ENCODE measurements at places on chromosomes 7 and 10.
A peak's percentile ranks its signal among the peaks of the same experiment; 100 is the strongest.

GRCh38 chr7:135160098-135160857, 10.2 kb downstream of the CYREN start:
- no peak for DNase-seq

- DNase-seq, result no peak
These were observed 2.6 kb downstream of the PSMG3 start for GRCh38 chr7:1567049-1567771.

- DNase-seq, result peak; percentile 52
These were observed 29.0 kb upstream of the EBLN1 start for GRCh38 chr10:22246680-22247391.

GRCh38 chr10:76071653-76072365, 640.4 kb downstream of the LRMDA start:
- no peak for DNase-seq

All from stimulated activated CD4-positive, alpha-beta T cell treated with anti-CD3 and anti-CD28 coated beads, Interleukin-2, amount 100 ng/mL, for 4 hours (primary cell).